ENCODE measurements at places on chromosomes 3 and 15.

DNA sequence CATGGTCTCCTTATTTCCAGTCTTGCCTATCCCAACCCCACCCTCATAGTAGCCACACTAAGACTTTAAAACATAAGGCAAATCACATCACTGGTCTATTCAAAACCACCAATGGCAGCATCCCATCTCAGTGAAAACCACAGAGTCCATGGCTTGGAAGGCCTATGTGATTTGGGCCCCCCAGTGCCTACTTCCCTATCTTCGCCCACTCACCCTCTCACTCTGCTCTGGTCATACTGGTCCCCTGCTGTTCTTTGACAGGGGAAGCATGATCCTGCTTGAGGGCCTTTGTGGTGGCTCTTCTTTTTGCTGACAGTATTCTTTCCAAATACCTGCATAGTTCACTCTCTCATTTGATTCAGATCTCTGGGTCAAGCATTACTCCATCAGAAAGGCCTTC, 3.3 kb downstream of the GTF2A2 start:
- no peak for DNase-seq

DNA sequence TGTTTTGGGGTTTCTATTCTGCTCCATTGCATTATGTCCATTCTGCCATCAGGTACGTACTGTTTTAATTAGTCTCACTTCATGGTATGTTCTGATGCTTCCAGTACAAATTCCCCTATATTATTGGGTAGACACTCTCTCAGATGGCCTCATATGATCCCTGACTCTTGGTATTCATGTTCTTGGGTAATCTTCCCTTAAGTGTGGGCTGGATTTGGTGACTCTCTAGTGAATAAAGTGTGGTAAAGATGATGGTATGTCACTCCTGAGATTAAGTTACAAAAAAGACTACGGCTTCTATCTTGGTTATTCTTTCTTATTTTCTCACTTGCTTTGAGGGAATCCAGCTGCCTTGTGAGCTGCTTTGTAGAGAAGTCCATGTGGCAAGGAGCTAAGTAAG, 89.6 kb upstream of the TBC1D5 start:
- no peak for DNase-seq

DNA sequence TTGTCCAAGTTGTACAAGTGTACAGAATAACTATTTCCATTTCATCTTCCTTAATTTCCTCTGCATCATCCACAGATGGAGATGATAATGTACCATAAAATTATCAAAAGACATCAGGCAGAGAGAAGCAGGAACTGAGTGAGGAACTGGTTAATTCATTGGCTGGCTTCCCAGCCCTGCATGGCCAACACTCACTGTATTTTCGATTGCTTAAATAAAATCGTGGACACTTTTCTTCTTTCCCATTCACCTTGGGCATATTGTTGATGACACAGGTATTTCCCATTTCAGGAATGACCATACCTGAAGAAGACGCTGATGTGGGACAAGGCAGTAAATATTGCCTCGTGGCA, 144.2 kb upstream of the ABHD17C start:
- no peak for DNase-seq

DNA sequence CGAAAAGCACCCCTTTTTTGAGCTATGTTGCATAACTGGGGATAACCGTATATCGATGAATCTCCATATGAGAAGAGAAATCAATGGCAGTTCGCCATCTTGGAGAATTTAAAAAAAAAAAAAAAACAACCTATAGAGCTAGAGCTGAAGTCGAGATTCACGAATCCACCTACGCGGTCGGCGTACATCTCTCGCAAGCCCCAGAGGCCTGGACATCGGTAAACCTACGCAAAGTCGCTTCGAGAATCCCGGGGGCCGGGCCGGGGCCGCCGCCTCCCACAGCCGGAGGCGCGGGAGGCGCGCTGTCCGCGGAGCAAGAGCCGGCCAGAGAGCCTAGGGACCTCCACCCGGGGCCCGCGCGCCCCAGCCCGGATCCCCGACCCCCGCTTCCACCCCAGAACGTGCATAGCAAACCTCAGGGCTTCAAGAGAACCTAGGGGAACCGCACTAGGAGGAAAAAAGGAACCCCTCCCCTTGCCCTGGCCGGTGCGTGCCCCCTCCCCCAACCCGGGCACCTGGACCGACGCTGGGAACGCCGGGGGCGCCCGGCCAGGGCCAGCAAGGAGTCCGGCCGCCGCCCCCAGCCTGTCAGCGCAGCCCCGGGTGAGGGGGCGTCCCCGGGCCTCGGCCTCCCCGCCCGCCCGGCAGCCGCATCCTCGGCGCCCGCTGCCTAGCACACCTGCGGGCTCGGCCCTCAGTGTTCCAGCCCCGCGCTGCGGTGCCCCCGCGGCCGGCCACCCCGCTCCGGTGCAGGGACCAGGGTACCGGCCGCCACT, 567 bp downstream of the PFN2 start:
- peak; percentile 78 for DNase-seq

GRCh38 chr3:62229908-62230307, 143.4 kb downstream of the FEZF2 start:
- DNase-seq = no peak

- no peak for DNase-seq
Observed at GRCh38 chr3:56771376-56771775, 30.4 kb downstream of the ARHGEF3 start.

GRCh38 chr3:52532838-52533622, 627 bp downstream of the NT5DC2 start:
- DNase-seq = peak; percentile 49

DNA sequence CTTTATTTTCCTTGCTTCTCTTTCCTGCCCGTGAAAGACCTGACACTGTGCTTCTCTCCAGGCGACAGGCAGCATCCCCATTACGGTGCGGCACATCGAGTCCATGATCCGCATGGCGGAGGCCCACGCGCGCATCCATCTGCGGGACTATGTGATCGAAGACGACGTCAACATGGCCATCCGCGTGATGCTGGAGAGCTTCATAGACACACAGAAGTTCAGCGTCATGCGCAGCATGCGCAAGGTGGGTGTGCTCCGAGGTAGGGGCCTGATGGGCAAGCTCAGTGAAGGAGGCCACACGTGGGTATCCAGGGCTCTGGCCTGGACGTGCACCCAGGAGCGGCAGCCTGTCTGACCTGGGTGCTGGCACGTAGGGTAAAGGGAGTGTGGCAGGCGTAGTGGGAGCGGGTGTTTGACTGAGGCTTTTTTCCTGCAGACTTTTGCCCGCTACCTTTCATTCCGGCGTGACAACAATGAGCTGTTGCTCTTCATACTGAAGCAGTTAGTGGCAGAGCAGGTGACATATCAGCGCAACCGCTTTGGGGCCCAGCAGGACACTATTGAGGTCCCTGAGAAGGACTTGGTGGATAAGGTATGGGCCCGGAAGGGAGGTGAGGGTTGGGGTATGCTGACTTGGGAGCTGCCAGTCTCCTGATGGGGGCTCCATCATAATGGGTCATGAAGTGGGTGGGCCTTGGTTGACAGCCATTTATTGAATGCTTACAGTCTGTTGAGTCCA, 8.2 kb upstream of the PODXL2 start:
- no peak for DNase-seq

Data from GM06990 (cell line).